Small intestine (tissue), 16 donors: ENCODE measurements at places on chromosomes 4 and X.
A peak's percentile ranks its signal among the peaks of the same experiment; 100 is the strongest.

DNA sequence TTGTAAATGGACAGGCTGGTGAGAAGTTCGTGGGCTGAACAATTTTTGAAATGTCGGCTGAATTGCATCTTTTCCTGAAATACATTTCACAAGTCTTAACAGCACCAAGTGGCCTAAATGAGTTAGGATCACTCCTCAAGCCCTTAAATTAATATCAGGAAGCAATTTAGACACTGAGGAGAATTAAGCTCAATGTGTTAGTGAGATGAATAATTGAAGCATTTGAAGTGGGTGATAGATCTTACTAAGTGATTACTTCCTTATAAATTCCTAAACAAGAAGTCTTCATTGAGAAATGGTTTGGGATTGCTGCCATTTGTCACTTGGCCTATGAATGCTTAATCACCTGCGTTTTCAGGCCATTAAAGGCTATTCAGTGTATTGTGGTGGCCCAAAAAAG is 116.8 kb downstream of the NAA11 start:
- DNase-seq = no peak

DNA sequence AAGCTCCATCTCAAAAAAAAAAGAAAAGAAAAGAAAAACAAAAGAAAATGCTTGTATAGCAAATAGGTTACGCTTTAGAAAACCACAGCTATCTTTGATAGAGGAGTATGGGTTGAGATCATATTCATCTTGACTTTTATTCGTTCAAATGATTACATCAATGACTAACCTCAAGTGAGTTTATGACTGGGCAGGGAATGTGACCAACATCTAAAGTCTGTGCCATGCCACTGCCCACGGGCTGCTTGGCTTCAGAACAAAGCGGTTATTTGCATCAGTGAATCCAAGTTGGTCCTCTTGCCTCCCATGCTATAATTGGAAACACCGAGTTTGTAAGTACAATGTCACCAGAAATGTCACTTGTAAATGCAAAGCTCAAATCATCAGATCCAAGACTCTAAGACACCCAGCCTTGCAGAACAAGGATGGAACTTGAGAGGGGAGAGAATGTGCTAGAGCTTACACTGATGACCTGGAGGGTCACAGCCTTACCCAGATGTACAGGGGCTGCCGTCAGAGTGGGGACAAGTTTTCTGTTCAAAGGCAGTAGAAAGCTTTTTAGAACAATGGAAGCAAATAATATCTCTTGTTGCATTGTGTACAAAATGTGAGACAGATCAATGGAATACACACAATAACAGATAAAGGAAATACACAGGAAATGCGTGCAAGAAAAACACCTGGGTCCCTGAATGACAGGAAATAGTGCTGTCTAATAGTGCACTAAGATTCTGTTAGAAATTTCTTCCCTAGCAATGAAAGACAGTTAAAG is 8.4 kb upstream of the OPN1LW start:
- DNase-seq = no peak

DNA sequence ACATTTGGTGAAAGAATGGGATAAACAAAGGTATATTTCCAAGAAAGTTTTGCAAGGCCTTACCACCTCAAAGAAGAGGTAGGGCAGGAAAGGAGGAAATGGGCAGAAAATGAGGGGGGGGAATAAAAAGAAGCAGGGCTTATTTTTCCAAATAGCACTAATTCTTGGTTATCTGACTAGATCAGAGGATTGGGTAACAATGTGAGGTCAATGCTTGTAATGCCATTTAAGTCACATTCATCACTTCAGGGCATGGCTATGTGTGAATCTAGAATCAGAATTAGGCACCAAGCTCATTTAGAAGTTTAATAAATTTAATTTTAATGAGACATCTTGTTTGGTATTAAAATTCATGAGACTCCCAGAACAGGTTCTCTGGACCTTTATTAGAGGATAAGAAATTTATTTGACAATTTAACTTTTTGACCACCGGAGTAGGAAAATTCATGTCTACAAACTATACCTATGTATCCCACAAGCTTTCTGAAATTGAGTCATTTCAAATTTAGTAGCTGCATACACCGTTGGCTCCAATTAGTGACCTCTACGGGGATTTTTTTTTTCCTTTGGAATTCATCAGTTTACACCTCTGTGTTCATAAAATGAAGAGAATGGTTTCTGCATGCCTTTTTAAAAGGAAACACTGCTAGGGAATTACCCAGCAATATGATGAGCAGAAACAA is 1.4 kb upstream of the STS start:
- DNase-seq = no peak

GRCh38 chr4:152165146-152165545 is 370.7 kb downstream of the FBXW7 start:
- no peak for DNase-seq

DNA sequence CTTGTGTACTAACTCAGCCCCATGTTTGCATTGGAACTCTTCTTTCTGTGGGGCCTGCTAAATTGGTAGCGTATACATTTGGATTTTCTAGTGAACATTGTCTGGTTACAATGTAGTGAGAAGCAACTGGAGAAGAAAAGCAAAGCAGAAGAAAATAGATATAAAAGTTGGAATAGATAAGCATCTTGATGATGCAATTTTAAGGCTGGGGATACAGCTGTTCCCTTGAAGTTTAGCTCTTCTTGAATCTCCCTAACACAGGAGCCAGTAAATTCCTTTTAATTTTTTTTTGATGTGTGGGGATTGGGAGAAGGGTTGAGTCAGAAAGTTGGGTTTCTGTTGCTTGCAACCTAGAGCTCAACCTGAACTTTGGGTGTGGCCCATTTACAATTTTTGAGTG is 308.1 kb downstream of the STIM2 start:
- DNase-seq = no peak

GRCh38 chr4:54568184-54568583 is 89.6 kb upstream of the KIT start:
- DNase-seq = no peak

GRCh38 chr4:101500742-101501141 is 153.4 kb upstream of the PPP3CA start:
- no peak for DNase-seq

DNA sequence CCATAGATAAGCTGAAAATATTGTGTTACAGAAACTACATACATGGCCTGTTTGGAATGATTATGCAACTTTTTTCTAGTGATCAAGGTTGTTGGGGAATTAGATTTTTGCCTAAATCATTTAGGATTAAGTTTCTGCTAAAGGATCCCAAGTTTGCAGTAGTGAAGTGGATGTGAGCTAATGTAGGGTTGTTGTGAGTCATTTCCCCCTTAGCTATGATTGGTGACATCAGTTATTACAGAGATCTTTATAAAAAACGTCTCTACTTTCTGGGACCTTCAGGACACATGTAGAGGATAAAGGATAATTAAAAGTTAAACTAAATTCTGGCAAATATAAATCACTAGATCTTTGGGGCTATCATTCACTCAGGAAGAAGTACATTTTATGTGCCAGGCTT is 133.3 kb downstream of the GATB start:
- no peak for DNase-seq

GRCh38 chr4:108834166-108834834 is 71.4 kb upstream of the ETNPPL start:
- no peak for DNase-seq

DNA sequence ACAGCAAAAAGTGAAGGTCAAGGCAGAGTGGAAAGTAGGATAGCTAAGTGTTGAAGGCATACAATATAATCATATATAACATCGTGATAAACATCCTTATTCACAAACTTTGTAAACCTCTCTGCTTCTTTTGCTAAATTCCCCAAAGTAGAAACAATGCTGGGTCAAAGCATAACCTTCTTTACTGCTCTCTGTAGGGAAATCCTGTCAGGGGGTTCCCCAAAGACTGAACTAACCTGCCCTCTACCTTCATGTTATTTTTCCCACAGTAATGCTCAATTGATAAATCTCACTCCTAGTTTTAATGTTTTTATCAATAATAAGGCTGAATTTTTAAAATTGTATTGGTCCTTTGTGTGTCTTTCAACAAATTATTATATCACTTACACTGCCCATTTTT is 55.7 kb downstream of the DCHS2 start:
- no peak for DNase-seq

DNA sequence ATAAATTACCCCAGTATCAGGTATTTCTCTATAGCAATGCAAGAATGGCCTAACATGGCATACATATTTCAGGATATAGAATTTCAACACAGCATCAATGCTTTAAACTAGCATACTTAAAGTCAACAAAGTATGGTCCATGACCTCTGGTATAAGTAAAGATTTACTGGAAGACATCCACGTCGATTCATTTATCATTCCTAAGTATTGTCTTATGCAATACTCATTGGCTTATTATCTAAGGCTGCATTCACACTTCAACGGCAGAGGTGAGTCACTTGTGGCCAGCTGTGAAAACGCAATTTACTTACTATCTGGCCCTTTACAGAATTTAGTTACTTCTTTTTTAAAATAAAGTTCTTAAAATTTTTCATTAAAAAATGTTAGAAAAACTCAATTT is 42.6 kb downstream of the ADGRA3 start:
- peak; percentile 16 for DNase-seq

DNA sequence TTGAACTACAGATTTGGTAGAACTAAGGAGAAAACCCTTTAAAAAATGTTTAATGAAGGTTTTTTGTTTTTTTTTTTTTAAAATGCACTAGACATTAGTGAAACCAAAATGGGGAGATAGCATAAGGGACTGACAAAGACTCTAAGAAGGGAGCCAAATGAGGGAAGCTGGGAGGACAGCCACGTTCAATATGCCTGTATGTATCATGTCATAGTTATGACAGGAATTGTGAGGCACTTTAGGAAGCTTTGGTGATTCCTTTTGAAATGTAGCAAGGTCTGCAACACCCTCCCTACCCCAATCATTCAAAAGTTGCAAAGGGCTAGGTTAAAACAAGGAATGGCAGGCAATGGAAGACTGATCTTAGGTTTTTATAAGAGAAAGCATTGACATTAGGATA is 526.0 kb downstream of the TLL1 start:
- DNase-seq = no peak
